ENCODE measurements at places on chromosomes 4 and X.

DNA sequence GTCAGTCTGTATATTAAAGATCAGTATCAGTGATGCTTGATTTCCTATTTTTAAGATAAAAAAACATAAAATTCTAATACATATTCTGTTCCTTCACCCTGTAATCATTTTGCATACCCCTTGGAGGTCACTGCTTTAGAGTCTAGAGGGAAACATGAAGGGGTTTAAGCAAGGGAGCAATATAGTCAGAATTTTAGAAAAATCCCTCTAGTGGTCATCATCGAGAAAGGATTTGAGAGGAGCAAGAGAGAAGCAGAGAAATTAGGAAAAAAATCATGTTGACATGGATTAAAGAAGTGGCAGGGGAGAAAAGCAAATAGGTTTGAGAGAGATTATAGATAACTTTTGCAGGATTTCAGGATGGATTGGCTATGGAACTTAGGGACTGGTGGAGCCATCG, 11.1 kb downstream of the APEX2 start:
- no peak for DNase-seq

DNA sequence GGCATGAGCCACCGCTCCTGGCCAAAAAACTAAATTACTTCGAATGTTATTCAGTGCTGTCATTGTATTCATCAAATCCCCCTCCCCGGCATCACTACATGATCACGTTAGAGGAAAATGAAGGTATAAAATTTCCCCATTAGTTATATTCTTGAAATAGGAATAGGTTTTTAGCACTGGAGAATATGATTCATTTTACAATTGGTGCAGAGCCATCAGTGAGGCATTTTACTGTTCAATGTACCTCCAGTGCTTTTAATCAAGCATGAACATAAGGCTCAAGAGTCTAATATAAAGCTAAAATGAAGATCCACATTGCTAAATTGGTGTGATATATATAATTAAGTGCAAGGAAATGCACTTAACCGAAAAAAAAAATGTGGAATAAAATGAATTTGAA, 18.3 kb downstream of the KLF3 start:
- no peak for DNase-seq

DNA sequence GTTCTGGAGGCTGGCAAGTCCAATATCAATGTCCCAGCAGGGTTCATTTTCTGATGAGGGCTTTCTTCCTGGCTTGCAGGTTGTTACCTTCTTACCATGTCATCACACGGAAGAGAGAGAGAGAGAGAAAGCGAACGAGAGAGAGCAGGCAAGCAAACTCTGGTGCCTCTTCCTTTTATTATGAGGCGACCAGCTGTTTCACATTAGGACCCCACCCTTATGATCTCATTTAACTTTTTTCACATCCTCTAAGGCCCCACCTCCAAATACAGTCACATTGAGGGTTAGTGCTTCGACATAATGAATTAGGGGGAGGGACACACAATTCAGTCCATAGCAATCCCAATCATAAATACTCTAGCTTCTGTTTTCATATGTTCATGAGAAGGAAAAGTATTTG, 10.6 kb upstream of the GPR174 start:
- DNase-seq, result no peak

- DNase-seq, result no peak
Measured at GRCh38 chr4:10677796-10678497, 6.6 kb downstream of the CLNK start.

GRCh38 chr4:62835631-62836030, 1573.6 kb downstream of the TECRL start:
- no peak for DNase-seq

- DNase-seq, result no peak
Measured at GRCh38 chr4:44558031-44558605, 93.3 kb downstream of the YIPF7 start.

- no peak for DNase-seq
Measured at GRCh38 chr4:103786014-103786413, 66.2 kb upstream of the TACR3 start.

GRCh38 chrX:150365051-150365989, 2.2 kb downstream of the MAMLD1 start:
- no peak for DNase-seq

DNA sequence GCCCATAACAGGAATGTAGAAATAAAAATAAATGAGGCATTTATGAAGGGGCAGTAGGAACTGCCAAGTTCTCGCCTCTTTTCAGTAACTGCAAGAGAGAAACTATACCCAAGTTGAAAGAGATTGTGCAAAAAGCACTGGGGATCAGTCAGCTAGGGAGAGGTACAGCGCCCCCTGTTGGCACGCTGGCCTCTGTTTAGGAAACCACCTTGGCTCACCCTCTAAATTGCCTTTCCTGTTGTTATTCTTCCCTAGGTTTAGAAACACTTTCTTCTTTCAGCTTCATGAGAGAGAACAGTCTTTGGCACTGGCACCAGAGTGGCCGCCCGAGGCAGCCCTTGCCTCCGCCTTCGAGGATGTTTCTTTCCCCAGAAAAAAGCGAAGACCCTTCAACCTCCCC, 348.5 kb downstream of the MID1IP1 start:
- DNase-seq, result peak; percentile 80

GRCh38 chr4:80465238-80465637, 129.7 kb downstream of the CFAP299 start:
- no peak for DNase-seq

- peak; percentile 59 for DNase-seq
Measured at GRCh38 chr4:125091-125771, 930 bp downstream of the ZNF718 start.

- DNase-seq, result no peak
Measured at GRCh38 chr4:153513596-153513995, 47.4 kb downstream of the TMEM131L start.

- DNase-seq, result peak; percentile 21
Measured at GRCh38 chr4:165101641-165102040, 11.0 kb downstream of the TMEM192 start.

DNA sequence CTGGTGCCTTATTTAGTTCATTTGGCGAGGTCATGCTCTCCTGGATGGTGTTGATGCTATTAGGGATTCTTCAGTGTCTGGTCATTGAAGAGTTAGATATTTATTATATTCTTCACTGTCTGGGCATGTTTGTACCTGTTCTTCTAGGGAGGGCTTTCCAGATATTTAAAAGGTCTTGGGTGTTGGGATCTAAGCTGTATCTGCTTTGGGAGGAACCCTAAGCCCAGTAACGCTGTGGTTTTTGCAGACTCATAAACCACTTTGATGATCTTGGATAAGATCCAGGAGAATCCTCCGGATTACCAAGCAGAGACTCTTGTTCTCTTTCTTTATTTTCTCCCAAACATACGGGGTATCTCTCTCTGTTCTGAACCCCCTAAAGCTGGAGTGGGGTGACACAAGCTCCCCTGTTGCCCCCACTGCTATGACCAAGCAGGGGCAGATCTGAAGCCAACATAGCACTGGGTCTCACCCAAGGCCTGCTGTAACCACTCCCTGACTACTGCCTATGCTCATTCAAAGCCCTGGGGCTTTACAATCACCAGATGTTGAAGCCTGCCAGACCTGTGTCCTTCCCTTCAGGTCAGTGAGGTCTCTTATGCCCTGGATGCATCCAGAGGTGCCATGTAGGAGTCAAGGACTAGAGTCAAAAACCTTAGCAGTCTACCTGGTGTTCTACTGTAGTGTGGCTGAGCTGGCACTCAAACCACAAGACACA, 187.6 kb downstream of the GUCY2F start:
- no peak for DNase-seq

DNA sequence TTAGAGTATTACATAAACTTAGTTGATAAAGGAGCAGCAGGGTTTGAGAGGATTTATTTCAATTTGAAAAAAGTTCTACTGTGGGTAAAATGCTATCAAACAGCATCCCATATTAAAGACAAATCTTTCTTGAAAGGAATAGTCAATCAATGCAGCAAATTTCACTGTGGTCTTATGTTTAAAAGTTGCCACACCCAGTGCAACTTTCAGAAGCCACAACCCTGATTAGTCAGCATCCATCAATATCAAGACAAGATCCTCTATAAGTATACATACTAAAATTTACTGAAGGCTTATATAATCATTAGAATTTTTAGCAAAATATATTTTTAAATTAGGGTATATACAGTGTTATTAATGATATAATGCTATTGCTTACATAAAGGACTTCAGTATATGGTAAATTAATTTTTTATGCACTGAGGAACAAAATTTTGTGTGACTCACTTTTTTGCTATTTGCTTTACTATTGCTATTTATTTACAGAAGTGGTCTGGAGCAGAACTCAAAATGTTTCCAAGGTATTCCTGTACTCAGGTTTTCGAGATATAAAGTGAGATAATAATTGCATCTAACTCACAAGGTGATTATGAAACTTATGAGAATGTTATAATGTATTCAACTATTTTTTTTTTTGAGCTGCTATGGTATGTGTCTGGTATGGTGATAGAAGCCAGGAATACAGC, 1127.6 kb downstream of the ADGRL3 start:
- no peak for DNase-seq

DNA sequence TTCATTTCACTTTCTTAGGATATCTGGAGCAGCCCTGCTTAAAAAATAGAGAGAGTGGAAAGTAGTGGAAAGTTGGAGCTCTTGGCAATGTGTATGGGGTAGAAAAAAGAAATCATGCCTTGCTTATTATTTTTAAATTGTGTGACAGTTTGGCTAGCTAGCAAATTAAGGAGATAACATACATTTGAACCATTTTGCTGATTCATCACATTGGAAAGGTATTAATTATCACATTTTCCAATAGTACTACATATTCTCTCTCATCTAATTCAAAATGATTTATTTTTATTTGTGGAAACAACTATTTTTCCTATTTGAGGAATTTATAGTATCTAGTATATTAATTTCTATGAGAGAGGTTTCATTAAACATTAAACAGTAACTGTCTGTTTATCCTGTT, 280.4 kb downstream of the KLHL4 start:
- DNase-seq, result no peak

GRCh38 chr4:106019771-106020170, 124.5 kb downstream of the NPNT start:
- no peak for DNase-seq

- no peak for DNase-seq
Measured at GRCh38 chr4:39048311-39048710, 13.7 kb upstream of the KLHL5 start.

- DNase-seq, result no peak
Measured at GRCh38 chr4:91322961-91323360, 980.8 kb upstream of the GRID2 start.

GRCh38 chr4:3299976-3300671, 7.3 kb downstream of the RGS12 start:
- DNase-seq, result no peak

DNA sequence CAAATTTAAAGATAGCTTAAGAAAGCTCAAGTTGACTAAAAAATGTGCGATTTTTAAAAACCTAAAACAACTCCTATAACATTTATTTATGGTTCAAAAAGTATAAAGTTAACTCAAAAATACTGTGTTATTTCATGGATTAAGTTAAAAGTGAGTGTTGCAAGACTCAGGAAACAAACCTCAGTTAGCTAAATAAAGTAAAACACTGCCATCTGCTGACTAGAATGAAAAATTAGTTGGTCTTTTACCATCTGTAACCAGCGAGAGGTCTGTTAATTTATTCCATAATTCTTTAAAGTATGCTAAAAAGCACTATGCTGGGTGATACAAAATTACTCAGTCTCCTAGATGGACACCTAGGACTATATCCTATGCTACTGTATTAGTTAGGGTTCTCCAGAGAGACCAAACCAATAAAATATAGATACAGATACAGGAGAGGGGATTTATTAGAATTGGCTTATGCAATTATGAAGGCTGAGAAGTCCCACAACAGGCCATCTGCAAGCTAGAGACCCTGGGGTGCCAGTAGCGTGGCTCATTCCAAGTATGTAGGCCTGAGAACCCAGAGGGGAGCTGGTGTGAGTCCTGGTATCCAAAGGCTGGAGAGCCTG, 4.9 kb upstream of the WDFY3 start:
- no peak for DNase-seq

DNA sequence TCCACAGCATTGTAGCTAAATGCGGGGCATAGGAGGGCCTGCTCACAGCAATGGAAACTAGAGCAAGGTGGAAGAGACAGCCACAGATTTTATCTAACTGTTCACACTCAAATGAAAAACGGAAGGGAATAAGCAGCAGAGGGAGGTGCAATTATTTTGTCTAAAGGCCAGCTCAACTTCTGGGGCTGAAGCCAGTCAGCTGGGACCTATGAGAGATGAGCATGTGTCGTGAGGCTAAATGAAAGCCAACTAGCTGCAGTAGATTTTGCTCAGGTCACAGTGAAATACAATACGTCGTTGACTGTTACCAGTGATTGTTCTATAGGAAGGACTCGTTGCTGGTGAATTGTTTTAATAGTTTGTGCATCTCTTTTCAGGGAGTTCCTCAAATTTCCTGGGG, 26.4 kb upstream of the FGFBP2 start:
- DNase-seq, result no peak

DNA sequence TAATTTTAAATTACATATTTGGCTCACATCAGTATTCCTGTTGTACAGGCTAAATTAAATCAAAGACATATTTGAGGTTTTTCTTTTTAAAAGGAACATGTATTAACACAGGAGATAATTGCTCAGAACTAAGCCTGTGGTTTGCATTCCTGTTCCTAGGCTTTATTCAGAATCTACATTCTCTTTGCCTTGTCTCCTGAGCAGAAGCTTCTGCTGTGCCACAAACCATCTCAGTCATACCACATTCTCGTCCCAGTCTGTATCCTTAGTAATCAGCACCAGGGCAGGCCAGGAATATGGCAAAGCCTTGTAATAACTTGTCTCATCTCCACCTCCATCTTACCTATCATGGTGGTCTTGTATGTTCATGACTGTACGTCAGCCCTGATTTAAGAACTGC, 162.8 kb downstream of the ARHGAP24 start:
- DNase-seq, result no peak

GRCh38 chr4:73852771-73853170, 325 bp upstream of the PF4V1 start:
- DNase-seq, result no peak

- DNase-seq, result no peak
Measured at GRCh38 chr4:69848028-69848427, 11.9 kb downstream of the SULT1E1 start.

GRCh38 chrX:80489166-80489565, 68.9 kb downstream of the TENT5D start:
- DNase-seq, result no peak

DNA sequence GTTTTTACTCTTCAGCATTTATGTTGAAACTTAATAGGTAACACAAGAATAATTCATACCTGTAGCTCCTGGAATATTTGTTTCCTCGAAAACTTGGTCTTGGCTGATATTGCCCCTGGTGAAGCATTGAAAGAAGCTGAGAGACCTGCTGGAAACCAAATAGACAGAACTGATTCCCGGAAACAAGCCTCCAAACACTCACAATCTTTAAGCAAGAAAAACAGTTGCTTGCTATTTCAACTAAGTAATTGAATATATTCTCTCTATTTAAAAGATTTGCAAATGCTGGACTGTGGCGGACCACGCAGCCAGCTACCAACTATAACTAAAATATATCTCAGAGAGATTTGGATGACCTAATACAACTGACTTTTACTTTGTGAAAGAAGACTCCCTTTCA, 3.6 kb downstream of the PCDH18 start:
- no peak for DNase-seq

- DNase-seq, result no peak
Measured at GRCh38 chrX:41677183-41678060, 11.4 kb upstream of the GPR34 start.

Data from right atrium auricular region (tissue), 2 donors.